ENCODE measurements at places on chromosomes 6 and 20.
A peak's percentile ranks its signal among the peaks of the same experiment; 100 is the strongest.

DNA sequence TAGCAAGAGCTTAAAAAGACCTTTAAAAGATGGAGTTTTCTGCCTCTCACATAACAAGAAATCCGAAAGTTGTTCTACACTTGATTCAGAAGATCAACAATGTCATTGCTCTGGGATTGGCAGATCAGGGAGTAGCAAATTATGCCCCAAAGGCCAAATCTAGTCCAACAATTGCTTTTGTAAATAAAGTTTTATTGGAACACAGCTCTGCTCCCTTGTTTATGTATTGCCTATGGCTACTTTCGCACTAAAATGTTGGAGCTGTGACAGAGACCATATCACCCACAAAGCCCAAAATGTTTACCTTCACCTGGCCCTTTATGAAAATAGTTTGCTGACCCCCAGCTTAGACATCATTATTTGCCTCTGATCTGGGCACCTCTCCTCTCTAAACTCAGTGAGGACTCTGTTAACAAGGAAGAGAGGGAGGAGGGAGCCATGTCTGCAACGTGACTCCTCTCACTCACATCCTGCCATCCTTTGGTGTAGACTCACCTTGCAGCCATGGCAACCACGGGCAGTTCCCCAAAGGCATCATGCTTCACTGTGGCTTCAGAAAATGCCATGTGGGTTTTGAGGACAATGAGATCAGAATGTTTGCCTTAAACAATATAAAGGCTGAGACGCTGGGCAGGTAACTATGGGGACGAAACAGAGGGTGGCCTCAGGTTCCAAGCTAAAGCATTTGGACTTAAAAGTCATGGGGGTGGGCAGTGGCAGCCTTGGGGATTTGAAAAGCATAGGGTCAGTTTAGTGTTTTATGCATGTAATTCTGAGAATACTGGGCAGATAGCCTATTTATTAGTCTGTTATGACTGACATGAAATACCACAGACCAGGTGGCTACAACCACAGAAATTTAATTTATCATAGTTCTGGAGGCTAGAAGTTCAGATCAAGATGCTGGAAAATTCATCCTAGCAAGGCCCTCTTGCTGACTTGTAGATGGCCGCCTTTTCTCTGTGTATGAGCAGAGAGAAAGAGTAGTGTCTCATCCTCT lies 149.7 kb upstream of the TNFAIP3 start:
- DNase-seq, result no peak

DNA sequence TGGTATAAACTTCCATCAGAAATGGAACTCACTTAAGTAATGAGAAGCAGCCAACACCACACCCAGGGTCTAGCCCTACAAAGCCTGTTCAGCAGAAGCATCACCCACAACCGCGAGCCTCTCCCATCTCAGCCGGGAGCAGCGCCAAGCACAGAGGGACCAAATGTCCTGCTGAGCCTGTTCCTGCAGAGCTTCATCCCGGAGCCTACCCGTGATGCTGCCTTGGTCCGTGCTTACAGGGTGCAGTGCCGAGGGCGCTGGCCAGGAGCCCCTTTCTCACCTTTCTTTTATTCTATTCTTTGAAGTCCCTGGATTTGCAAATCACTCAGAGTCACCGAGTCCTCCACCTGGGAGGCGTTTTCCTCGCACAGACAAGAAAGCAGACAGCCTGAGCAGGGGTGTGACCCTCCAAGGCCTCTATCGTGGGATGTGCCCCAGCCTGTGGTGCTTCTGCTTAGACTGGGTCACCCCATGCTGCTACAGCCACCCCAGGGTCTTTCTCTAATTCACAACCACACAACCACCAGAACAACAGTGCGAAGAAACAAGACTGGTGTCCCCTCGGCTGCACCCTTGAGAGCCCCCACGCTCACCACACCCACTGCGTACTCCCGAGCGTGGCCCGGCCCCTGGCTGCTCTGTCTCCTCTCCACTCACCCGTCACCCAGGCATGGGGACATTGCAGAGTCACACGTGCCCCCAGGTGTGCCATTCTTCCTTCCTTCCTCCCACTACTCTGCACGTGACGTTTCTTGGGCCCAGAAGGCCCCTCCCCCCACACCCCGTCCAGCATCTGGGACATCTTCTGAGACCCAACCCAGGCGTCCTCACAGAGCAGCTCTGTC lies 92.2 kb upstream of the MPC1 start:
- DNase-seq, result no peak

DNA sequence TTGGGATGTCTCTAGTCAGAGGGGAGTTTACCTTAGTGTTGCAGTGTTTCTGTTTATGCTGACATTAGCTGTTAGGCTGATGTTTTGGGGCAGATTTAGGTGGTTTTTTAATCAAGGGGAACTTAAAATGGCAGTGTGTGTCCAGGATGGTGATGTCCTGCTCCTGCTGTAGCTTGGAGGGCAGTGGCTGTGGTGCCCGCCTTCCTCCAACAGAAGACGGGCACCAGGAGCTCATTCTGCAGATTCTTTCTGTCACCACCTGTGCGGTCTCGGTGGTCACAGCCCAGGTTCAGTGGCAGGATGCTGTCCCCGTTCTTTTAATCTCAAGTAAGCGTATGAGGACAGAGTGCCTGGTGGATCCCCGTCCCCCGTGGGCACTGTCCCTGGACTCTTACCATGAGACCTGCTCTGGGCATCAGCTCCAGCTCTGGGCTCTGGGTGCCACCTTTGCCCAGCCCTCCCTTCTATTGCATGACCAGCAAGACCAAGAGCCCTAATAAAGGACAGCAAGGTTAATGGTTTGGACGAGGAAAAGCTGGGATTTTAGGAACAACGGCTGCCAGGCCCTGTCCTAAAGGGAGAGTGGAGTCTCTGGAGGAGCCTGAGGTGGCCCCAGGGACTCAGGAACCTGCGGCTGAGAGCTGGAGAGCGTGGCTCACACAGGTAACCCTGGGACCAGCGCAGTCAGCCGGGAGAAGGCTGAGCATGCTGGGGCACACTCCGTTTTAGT lies 217.3 kb downstream of the ERMARD start:
- no peak for DNase-seq

DNA sequence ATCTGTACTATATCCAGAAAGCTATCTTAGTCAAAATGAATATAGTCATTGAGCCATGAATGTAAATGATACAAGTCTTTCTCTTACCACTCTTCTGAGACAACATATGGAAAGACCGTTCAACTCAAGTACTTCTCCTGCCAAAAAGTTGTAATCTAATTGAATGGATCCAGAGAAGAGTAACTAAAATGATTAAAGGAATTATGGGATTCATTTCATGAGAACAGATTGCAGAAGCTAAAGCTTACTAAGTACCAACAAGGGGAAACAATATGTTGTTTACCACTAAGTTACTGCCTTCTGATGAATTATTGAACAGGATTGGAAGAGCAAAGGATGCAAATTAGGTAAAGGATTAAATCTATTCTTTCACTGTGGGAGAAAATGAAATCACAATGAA lies 2.0 kb upstream of the LGSN start:
- no peak for DNase-seq

- peak; percentile 11 for DNase-seq
Observed at GRCh38 chr6:146985111-146985510, 219.1 kb upstream of the STXBP5 start.

DNA sequence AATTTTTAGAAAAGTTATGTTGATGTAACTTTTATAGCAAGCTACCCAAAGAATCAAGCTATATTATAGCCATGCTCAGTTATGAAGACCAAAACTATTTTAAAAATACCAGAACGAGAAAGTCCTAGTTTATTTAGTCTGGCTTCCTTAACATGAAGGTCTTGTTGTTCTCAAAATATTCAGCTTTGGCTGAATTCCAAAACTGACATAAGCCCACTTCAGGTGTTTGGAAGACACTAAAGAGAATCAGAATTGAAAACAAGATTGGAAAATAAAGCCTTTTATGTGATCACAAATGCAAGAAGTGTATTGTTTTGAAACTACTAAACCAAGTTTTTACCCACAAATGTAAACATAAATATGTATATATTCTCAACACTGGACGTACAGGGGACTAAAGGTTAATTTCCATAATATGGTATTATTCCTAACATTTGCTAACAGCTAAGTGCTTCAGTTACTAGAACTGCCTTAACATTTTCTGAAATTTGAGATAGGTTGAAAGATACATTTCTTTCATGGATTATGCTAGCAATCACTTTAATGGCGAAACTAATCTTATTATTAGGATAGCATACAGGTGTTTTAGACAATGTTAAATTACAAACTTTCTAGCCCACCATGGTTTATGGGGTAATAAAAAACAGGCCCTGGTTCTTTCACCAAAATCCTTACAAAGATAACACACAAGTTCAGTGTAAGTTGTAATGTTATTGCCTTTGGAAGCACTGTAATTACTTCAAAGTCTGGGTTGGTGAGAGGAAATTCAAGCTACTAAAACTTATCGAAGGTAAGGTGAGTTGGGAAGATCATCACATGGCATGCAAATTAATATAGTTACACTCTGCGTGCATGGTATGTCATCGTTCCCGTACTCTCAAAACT lies 1.6 kb downstream of the MAP3K5 start:
- no peak for DNase-seq

DNA sequence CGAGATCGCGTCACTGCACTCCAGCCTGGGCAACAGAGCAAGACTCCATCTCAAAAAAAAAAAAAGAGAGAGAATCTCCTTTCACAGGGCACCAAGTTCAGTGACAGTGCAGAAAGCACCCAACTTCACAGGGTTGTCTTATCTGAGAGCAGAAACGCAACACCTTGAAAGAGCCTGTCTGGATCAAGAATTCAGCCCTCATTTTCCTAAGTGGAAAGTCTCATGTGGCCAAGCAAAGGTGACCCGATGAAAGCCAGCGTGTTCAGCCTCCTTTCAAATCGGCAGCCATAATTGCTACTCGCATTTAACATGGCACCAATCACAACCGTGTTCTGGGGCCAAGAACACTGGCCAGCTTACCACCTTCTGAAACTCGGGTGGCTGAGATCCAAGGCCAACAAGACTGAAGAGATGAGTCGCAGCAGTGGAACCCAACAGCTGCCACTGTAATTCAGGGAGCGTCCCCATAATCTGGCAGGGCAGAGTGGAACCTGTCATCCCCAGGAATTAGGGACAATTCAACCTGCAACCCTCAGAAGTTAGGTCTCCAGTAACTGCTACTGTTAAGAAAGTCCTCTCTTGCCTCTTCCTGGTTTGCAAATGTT lies 536.7 kb upstream of the JARID2 start:
- no peak for DNase-seq

DNA sequence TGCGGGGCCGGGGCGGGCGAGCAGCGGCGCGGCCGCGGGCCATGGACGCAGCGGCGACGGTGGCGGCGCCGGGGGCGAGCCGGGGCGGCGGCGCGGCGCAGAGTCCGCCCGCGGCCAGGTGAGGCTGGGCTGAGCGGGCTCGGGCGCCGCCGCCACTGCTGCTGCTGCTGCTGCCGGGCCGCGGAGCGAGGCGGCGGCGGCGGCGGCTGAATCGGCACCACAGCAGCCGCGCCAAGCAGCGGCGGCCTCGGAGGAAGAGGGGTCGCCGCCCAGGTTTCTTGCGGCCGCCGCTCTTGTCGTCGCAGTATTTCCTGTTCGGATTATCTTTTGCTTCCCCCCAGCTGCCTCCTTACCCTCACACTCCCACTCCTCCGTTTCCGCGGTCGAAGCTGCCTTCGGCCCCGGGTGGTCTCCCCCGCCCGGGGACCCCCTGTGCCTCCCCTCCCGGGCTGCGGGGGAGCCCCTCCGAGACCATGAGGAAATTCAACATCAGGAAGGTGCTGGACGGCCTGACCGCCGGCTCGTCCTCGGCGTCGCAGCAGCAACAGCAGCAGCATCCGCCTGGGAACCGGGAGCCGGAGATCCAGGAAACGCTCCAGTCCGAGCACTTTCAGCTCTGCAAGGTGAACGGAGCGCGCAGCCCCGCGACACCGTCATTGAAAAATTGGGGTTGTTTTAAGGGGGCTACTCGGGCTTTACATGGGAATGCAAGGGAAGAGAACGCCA lies at the start of gene STXBP5:
STXBP5 (plus strand) TSS at position 358 of the 726 bp plus-strand sequence; CDS start at position 474, 116 bp downstream.
- peak; percentile 69 for DNase-seq

DNA sequence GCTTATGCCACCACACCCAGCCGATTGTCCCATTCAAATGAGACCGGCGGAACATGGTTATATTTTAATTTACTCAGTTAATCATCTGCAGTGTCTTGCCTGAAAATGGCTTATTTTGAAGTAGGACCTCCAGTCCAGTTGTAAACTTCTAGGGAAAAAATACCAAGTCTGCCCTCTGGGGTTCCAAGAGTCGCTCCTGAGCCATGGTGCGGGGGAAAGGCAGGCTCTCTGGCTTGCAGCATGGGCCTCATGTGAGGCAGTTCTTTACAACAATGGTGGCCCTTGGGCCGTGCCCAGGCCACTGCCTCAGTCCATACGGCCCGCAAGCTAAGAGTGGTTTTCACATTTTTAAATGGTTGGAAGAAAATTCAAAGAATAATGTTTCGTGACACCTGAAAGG lies 62.7 kb upstream of the XRN2 start:
- DNase-seq, result peak; percentile 33

- DNase-seq, result no peak
Observed at GRCh38 chr6:32772656-32773055, 9.3 kb upstream of the HLA-DQB2 start.

DNA sequence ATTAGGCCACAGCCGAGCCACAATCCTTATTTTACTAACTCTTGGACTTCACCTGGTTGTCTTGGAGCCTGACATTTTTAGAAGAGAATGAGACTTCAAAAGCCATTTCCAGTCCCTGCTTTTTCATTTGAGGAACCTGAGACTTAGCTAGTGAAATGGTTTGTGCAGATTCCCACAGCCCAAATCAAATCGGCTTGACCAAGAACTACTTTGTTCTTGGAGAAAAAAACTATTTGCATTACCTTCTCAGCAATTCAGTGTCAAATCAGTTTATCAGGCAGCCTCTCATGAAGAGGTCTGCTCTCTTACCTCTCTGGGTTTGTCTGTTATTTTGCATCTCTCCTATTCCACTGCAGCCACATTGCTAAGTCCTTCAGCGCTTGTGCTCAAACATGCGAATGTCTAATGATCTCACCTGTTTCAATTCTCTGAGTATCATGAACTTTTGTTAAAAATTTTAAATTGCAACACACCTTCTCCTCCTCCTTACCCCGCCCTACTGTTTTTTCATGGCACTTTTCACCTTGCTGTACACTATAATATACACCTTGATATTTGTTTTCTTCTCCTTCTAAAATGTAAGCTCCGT lies 573 bp upstream of the IFNGR1 start:
- DNase-seq, result no peak

GRCh38 chr6:3367630-3368029 lies 89.2 kb downstream of the SLC22A23 start:
- DNase-seq, result no peak

Data from neural progenitor cell (in vitro differentiated cells).